Lung (tissue), 17 donors: ENCODE measurements at places on chromosomes 6 and 20.
A peak's percentile ranks its signal among the peaks of the same experiment; 100 is the strongest.

- H3K36me3 ChIP-seq, result no peaks in the 10 kb centered on the region
- no peak for DNase-seq
- H3K4me3 ChIP-seq, result no peak overlapping the region
- H3K27ac ChIP-seq, result no peak overlapping the region
These were observed 795.1 kb upstream of the HS3ST5 start for GRCh38 chr6:115137910-115138309.

DNA sequence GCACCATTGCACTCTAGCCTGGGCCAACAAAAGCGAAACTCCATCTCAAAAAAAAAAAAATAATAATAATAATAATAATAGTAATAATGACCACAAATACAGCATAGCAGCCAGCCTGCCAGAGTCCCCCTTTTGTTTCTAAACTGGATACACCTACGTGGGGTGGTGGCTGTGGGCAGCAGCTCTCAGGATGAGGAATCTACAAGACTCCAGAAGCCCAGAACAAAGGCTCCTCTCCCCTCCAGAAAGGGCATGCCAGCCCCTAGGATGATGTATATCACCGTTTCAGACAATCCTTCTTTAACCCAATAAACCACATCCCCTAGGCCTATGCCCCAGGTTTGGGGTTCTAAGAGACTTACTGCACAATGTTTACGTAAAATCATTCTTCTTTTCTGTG lies 155.9 kb downstream of the QRSL1 start:
- no peaks in the 10 kb centered on the region for H3K27me3 ChIP-seq
- H3K4me1 ChIP-seq, result no peaks in the 10 kb centered on the region
- no peak for DNase-seq
- no peak overlapping the region for H3K4me3 ChIP-seq
- no peaks in the 10 kb centered on the region for H3K36me3 ChIP-seq

DNA sequence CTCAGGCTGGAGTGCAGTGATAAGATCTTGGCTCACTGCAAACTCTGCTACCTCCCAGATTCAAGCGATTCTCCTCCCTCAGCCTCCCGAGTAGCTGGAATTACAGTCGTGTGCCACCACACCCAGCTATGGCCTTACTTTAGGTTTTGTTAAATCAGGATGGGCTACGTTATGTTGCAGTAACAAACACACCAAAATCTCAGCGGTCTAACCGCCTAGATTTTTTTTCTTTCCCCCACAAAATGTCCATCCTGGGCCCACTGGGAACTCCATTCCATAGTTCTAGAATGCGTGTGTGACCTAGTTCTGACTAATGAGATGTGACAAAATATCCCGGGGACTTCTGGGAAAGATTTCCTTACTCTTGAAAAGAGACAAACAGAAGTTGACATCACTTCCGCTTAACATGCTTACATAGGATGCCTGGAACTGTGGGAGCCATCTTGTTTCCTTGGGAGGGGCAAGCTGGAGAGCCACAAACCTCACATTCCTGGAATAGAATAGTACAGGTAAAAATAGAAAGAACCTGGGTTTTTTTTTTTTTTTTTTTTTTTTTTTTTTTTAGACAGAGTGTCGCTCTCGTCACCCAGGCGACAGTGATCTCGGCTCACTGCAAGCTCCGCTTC lies 42.3 kb upstream of the TRERF1 start:
- DNase-seq, result no peak
- no peak overlapping the region for H3K4me3 ChIP-seq
- H3K27ac ChIP-seq, result no peak overlapping the region
- no peaks in the 10 kb centered on the region for H3K4me1 ChIP-seq
- no peaks in the 10 kb centered on the region for H3K27me3 ChIP-seq

DNA sequence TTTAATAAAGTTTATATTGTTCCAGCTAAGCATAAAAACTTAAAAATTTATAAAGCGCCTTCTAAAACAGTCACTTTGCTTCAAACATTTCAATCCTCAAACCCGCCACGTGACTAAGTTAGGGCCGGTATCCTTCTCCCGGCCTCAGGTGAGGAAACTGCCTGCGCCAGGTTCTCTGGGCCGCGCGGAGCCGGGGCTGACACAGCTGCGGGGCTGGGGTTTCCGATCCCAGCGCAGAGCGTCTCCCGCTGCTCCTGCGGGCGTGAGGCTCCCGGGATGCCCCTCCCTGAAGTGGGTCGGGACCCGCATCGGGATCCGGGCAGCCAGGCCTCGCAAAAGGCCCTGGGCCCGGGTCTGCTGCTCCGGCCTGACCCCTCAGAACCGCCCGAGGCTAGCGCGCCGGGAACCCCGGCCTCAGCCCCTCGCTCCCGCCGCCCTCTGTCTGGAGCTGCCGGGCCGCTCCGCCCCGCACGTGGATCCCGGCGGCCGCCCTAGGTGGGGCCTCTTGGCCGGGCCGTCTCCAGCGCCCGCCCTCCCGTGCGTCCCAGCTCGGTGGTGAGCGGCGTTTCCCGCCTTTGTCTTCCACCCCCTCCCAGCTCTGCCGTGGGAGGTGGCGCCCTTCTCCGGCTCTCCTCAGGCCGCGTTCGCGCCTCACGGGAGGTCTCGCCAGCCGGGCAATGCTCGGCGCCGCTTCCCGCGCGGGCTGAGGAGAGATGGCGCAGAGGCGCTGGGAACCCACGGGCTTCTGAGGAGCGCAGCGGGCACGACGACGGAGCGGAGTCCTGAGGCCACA lies 267.9 kb downstream of the DLL1 start:
- DNase-seq, result peak; percentile 74
- peaks cover 16% of the 10 kb centered on the region for H3K27me3 ChIP-seq
- no peaks in the 10 kb centered on the region for H3K36me3 ChIP-seq
- H3K27ac ChIP-seq, result peak overlapping the region; percentile 64
- no peak overlapping the region for H3K4me3 ChIP-seq
- H3K4me1 ChIP-seq, result peaks cover 7% of the 10 kb centered on the region
